Regular cardiac myocyte (primary cell): ENCODE measurements at places on chromosomes 5 and 9. TPM values are rescaled to one million over a fixed set of nuclear protein-coding genes. Genes with fewer than 3 reads are reported as not detected.

TIGD6 gene
- total RNA-seq, result 6.7 and 6.8 TPM in 2 replicates

PCAT7 gene
- not detected in 2 replicates for total RNA-seq

FAT2 gene
- under 0.01 TPM in 2 replicates for total RNA-seq

ORM2 gene
- not detected in 2 replicates for total RNA-seq

ABHD17B gene
- 19.2 and 19.9 TPM in 2 replicates for total RNA-seq

DDX46 gene
- 18.9 and 25.3 TPM in 2 replicates for total RNA-seq

GAS1 gene
- 3.8 and 29.3 TPM in 2 replicates for total RNA-seq

MRPS30 gene
- total RNA-seq, result 56.6 and 70.2 TPM in 2 replicates

HK3 gene
- total RNA-seq, result not detected in 2 replicates

LHFPL2 gene
- total RNA-seq, result 45.6 and 57.5 TPM in 2 replicates

ACTBL2 gene
- total RNA-seq, result under 0.01 and 0.19 TPM in 2 replicates

CHSY3 gene
- 12.5 and 25.1 TPM in 2 replicates for total RNA-seq

NR4A3 gene
- 0.58 and 3.7 TPM in 2 replicates for total RNA-seq

ANKRD34B gene
- total RNA-seq, result not detected in 2 replicates

RANBP3L gene
- not detected in 2 replicates for total RNA-seq

OXCT1 gene
- 29.3 and 48.7 TPM in 2 replicates for total RNA-seq

SPATA31C1 gene
- not detected in 2 replicates for total RNA-seq

PITX1 gene
- 0.38 TPM in 1 of 2 replicates, not detected in the other for total RNA-seq

ACOT12 gene
- under 0.01 TPM in 2 replicates for total RNA-seq

PDCD1LG2 gene
- total RNA-seq, result 12.1 and 22.4 TPM in 2 replicates

PCDHB16 gene
- total RNA-seq, result 0.19 and 1.7 TPM in 2 replicates

SHOC1 gene
- total RNA-seq, result under 0.01 TPM in 2 replicates

SPINK1 gene
- total RNA-seq, result 0.56 TPM in 1 of 2 replicates, not detected in the other

NPM1 gene
- total RNA-seq, result 1,405 and 1,642 TPM in 2 replicates

EXOSC3 gene
- total RNA-seq, result 24.5 and 48.9 TPM in 2 replicates

ITK gene
- total RNA-seq, result under 0.01 TPM in 1 of 2 replicates, not detected in the other

EIF4EBP3 gene
- total RNA-seq, result 0.58 TPM in 1 of 2 replicates, not detected in the other

STK10 gene
- 13.8 and 29.3 TPM in 2 replicates for total RNA-seq

MEIKIN gene
- under 0.01 TPM in 1 of 2 replicates, not detected in the other for total RNA-seq

PKN3 gene
- 0.28 and 1.7 TPM in 2 replicates for total RNA-seq

CCL27 gene
- total RNA-seq, result not detected in 2 replicates

NREP gene
- 44.1 and 158 TPM in 2 replicates for total RNA-seq

ASPN gene
- total RNA-seq, result 1.3 and 7.3 TPM in 2 replicates

ADAMTS13 gene
- total RNA-seq, result 1.2 and 1.4 TPM in 2 replicates

PCDHA9 gene
- total RNA-seq, result under 0.01 TPM in 2 replicates

RFESD gene
- 2.1 and 4.8 TPM in 2 replicates for total RNA-seq

NAIP gene
- 0.96 and 2.0 TPM in 2 replicates for total RNA-seq

BRINP1 gene
- total RNA-seq, result 0.56 TPM in 1 of 2 replicates, not detected in the other

KIF4B gene
- under 0.01 TPM in 1 of 2 replicates, not detected in the other for total RNA-seq

CYLC2 gene
- not detected in 2 replicates for total RNA-seq
